SIG-M5 (cell line): ENCODE measurements at places on chromosomes 6 and 20.

DNA sequence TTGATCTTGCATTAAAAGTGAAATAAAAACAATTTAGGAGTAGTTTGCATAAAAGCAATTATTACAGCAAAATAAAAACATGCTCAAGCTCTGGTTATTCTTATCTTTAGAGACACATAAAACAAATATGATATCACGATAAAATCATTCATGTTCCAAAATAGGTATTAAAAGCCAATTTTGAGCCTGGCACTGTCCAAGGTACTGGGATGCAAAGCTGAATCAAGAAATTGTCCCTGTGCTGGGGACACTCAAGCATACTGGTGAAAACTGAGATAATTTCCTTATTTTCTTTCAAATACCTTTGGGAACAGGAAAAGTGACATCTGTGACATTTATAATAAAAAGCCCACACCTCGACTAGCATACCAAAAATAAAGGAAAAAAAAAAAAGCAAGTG is 931 bp upstream of the MTCL3 start:
- DNase-seq: no peak

GRCh38 chr20:46562009-46562372 is 11.5 kb upstream of the OCSTAMP start:
- DNase-seq: no peak

DNA sequence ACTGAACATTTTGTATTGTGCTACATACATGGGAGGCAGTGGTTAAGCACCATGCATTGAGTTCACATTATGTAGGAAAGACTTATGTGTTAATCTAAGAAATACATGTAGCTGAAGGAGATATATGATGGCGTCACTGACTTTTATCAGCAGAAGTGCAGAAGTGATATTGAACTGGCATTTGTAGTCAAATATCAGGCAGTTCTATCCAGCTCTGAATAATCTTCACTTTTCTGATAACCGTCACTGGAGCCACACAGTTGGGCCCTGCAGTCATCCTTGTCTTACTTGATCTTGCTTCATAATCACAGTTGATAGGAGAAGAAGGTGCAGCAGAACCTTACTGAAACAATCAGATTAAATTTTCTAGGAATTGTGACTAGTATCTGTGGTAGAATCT is 26.4 kb downstream of the CRISP1 start:
- no peak for DNase-seq

DNA sequence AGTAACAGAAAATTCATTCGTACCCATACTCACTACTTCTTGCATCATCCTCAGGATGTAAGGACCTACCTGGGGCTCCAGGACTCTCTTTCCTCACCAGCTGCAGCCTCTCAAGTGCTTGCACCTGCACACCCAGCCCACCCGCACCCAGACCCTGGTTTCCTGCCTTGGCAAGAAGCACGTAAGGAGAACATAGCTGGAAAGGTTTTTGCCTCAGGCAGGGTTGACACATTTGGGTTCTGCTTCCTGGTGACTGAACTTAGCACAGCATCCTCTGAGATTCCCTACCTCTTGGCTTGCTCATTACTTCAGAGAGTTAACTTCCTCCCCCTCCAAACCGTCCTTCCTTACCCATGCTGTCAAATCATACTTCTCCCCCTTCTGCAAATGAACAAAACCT is 556.9 kb downstream of the CD83 start:
- no peak for DNase-seq

DNA sequence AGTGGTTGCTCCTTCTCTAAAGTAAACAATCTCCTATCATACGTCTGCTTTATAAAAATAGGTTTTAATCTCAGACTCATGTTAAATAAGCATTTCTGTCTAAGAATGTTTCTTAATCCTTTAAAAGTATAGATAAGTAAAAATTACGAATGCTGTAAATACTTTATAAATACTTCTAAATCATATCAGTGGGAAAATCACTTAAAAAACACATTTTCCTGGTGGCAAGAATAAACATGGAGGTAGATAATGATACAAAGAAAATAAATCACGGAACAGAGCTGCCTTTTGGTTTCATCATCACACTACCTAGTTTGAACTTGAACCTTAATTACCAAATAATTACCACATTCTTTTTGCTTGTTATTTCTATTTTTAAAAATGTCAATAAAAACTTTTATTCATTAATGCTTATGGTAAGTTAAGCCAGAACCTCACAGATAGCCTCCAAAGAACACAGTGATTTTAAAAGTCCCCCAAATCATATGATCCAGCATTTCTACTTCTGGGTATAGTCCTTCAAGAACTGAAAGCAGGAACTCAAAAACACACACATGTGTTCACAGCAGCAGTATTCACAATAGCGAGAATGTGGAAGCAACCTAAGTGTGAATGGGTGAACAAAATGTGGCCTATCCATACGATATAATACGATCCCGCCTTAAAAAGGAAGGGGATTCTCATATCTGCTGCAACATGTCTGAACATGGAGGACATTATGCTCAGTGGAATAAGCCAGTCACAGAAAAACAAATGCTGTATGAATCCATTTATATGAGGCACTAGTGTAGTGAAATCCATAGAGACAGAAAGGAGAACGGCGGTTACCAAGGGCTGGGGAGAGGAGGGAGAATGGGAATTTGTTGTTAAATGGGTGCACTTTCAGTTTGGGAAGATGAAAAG is 72.4 kb downstream of the SLC22A23 start:
- DNase-seq: no peak

DNA sequence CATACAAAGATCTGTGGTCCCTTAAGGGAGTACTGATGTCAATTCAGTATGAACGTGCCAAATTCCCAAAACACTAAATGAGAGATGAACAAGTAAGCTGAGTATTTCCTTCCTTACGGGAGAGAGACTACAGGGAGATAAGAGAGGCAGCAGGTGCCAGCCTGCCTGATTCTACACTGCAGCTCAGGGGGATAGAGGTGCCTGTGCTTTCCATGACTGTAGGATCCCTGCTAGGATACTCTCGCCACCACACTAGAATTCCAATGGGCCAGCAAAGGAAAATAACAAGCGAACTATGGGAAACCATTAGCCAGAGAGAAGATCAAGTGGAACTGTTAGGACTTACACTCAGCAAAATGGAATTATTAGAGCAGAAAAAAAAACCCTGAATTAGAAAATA is 198.5 kb upstream of the BTBD3 start:
- DNase-seq: no peak

DNA sequence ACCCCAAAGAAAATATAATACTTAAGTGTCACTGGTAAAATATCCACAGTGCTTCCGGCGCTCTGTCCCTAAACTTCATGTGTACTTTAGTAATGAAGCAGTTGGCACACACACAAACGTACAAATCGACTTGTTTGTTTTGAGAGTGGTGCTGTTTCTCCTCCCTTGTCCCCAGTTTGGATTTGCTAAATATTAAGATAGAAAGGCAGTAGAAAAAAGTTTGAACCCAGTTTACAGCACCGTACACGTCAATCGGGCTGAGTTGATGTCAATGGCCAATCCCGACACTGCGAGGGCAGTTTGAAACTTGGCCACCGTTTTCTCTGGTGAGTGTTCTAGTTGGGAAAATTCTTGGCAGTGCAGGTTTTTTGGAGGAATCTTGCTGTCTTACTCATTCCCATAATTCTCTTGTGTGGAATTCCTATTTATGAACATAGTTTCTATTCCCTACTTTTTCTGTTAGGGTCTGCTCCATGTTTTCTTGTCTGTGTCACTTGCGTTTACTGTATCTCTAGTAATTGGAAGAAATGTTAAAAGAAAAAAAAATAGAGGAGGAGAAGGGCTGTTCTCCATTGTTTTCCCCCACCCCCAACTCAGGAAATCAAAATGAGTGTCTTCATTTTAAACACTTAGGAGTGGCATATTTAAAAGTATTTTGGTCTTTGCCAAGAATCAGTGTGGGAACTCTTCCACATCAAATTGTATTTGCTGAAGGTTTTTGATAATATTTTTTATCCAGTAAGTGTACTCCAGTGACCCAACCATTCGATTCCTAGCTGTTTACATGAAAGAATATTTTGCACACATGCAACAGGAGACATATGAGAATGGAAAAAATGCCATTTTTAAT is 72.3 kb downstream of the OR2B2 start:
- DNase-seq: no peak

GRCh38 chr6:130359736-130360135 is 6.1 kb upstream of the TMEM200A start:
- DNase-seq: no peak

DNA sequence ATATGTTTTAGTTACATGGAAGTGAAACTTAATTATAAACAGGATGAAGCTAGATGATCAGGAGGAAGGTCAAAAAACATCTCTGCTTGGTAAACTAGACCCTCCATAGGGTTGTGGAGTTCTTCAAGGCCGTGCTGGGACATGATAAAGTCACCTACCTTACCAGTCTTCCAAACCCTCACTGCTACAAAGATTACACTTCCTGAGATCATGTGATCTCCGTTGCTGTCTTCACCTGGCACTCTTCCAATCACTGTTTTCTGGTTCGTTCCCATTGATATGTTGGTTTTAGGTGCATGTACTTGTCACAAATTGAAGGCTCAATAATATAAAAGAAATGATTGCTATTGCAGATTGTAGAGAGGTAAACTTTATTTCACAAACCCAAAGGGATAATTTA is 161.5 kb upstream of the MAN1A1 start:
- DNase-seq: no peak
